ENCODE measurements at places on chromosomes 2 and 18.

- no peak for DNase-seq
Observed at GRCh38 chr2:193687195-193687594, 1492.5 kb upstream of the TMEFF2 start.

DNA sequence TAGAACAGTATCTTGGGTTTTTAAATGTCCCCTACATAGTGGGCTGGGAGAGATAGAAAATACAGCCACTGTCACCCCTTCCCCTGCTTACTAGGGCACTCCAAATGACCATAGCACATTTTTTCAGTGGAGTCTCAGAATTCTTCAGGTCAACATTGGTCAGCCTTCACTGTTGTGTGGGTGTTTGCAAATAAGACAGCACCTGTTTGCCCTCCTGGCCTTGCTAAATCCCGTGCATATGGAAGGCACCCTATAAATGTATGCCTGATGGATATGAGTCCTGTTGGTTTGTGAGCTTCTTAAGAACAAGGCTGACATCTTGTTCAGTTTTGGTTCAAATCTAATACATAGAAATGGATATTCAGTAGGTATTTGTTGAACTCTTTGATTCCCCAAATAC, 12.5 kb downstream of the ITGA6 start:
- DNase-seq: no peak

- DNase-seq: no peak
Observed at GRCh38 chr2:37809525-37809924, 115.6 kb upstream of the RMDN2 start.

GRCh38 chr2:85722519-85722918, 28.4 kb downstream of the GNLY start:
- no peak for DNase-seq

GRCh38 chr2:105919826-105920225, 175.1 kb downstream of the NCK2 start:
- peak; percentile 4 for DNase-seq

DNA sequence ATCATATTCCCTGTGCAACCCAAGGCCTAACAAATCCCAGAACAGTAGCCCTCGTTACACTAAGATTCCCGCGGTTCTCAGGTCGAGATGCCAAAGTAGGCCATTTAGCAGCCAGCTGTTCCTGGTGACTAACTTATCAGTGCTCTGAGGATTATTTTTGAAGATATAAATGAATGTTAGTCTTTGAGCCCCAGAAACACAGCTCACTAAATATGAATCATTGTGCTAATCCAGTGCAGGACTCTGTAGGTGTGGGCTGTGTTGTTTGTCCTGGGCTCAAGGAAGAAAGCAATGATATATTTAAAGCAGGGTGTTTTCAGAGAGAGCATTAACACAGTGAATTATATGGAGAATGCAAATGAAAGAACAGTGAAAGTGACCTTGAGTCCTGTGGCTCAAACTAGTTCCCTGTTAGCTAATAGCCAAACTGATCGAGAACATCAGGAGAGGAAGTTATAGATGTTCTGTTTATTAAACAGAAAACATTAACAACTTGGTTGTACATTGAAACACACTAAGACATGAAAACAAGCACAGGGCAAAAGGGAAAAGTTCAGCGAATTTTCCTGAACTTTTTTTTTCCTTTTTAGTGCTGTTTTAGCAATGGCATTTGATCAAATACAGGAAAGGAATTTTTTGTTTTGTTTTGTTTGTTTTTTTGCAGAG, 228.3 kb downstream of the RNF152 start:
- DNase-seq: no peak

GRCh38 chr2:190875891-190876290, 4.7 kb upstream of the GLS start:
- DNase-seq: no peak

GRCh38 chr18:9848170-9848879, 37.4 kb upstream of the TXNDC2 start:
- DNase-seq: no peak

- no peak for DNase-seq
Observed at GRCh38 chr2:170362871-170363631, 185.1 kb downstream of the MYO3B start.

GRCh38 chr2:157875641-157876065, 477 bp downstream of the ACVR1 start:
- no peak for DNase-seq

GRCh38 chr18:1246827-1247226, 342.2 kb downstream of the ADCYAP1 start:
- no peak for DNase-seq

DNA sequence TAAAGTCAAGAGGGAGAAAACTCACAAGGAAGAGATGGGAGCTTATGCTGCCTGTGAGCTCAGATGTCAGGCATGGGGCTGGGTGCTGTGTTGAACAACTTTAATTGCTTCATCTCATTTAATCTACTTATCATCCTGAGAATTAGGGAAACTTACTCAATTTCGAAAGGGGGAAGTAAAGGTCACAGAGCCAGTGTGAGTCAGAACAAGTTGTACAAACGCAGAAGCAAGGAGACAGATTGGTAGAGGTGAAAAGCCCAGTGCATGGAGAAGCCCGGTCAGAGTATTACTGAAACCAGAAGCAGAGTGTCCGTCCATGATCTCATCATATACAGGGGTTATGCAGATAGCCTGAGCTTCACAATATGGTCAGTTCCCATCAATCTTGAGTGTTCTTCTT, 281.1 kb upstream of the POU3F3 start:
- no peak for DNase-seq

GRCh38 chr2:133492719-133493380, 75.4 kb downstream of the NCKAP5 start:
- no peak for DNase-seq

GRCh38 chr2:67883316-67884087, 179.3 kb downstream of the C1D start:
- DNase-seq: no peak

GRCh38 chr2:154375579-154375931, 322.9 kb upstream of the KCNJ3 start:
- DNase-seq: peak; percentile 18

GRCh38 chr2:241114836-241115235, 12.7 kb upstream of the MTERF4 start:
- DNase-seq: no peak

DNA sequence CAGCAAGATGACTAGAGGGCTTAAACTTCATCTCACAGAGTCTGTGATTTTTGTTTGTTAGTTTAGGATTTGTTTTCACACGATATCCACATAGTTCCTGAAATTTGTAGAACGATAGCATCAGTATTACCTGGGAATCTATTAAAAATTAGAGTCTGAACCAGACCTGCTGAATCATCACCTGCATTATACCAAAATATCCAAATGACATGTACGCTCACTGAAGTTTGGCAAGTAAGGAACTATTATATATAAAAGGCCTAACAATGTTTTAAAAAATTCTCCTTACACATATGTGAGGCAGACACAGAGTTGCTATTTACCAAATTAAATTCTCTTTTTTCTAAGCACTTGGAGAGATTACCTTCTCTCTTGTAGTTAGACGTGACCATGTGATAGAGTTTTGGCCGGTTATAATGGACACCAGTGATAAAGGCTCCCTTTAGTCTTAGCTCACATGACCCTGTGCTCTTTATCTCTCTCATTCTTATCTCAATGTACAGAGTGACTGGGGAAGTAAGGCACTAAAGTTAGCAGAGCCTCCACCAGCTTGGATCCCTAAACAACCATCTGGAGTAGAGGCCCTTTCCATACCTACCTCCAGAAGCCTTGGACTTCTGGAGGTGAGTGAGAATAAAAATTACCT, 363.1 kb downstream of the DSC3 start:
- DNase-seq: no peak

DNA sequence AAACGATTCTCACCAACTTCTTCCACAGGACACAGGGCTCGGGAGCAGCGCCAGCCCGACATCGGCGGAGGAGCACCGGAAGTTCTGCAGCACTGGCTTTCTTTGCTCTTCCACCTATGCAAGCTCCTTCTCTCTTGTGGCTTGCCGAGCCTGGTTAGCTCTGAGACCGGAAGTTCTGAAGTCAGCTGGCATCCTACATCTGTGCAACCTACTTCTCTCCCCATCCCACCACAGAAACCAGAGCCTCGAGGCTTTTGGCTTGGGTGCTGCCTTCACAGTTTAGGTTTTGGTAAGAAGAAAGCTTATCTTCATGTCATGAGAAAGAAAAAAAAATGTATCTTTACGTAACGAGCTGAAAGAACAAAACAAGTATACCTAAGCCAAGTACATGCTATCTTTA, 111.7 kb downstream of the ANKRD44 start:
- DNase-seq: no peak

DNA sequence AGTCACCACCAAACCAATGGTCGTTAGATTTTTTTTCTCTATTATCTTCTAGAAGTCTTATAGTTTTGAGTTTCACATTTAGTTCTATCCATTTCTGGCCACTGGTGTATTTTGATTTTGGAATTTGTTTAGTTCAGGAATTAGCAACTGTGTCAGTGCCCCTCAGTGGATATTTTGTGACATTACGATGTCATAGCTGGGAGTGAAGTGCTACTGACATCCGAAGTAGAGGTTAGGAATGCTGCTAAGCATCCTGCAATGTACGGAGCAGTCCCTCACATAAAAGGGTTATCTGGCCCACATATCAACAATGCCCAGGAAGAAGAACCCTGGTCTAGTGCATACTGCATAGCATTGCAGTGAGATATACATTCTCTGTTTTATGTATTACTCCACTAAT, 157.4 kb upstream of the RGPD4 start:
- DNase-seq: no peak

DNA sequence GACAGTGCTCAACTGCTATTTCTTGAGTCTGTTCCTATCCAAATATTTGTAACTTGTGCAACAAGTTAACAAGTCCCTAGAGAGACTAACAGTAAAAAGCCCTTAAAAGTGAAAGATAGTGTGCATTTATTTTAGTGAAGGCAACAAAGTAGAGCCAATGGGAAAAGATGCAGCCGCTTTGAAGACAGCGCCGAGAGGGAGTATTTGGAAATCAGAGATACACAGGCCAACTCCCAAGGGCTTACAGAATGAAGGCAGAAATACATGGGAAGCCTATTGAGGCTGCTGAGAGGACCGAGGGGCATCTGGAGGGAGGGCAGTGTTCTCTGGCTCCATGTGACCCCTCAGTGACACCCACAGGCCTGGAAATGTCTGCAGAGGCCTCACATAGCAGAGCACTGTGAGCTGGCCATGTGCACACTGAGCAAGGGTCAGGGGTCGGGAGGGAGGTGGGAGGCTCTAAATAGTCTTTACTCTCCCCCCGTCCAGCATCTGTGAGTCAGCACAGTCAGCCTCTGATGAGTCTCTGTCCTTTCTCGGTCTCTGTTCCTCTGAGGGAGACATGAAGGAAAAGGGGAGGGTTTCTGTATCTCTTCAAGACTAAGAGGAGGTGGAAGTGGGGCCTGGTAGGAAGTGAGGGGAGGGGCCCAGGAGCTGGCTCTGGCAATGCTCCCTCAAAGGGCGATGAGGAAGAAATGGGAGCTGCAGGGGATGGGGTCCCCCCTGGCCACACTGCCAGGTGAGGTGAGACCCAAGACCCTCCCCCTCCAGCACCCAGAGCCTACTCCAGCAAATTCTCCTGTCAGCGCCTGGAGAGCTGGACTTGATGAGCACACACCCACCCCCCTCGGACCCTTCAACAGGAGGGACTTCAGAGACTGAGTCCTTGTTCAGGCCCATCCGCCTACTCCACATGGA, 133.6 kb downstream of the SP3 start:
- peak; percentile 52 for DNase-seq

DNA sequence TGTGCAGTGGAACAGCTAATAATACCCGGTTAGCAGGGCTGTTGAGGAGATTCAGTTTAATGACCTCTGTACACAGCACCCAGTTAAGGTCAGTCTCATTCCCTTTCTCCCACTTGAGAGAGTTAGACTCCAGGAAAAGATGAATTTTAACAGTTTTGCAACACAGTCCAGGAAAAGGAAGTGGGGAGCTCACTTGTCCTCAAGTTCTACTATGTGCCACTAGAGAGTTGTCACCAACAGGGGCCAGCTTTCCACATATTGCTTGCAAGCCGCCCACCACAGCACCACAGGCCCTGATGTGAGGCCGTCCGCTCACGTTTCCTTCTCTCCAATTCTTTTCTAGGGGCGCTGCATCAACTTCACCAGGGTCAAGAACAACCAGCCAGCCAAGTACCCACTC, 142.1 kb downstream of the GFPT1 start:
- DNase-seq: no peak

DNA sequence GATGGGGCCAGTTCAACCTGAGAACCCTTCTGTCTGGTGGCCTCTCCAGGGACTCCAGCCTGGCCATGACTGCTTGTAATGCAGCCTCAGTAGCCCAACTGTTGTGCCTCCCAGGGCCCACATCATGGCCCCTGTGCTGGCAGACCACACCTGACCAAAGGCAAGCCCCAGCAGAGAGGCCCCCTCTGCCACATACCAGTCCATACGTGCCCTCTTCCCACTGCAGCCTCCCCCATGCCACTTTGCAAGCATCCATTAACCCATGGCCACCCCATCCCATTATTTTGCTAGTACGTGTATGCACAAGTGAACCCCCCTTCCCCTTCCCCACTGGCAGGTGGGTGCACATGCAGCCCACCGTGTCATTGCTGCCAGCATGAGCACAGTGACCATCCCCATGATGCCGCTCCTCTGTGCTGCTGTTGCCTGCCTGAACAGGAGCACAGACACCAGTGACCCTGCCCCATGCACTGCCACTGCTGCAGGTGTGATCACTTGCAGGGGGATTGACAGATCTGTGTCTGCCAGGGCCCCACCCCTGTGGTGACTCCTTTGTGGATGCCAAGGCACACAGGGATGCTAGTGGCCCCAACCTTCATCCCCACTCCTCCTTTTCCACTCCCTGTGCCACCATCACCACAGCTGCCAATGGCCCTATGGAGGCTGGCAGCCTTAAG, 330.0 kb upstream of the DSEL start:
- no peak for DNase-seq

GRCh38 chr18:79250301-79250981, 145.3 kb upstream of the NFATC1 start:
- DNase-seq: no peak

DNA sequence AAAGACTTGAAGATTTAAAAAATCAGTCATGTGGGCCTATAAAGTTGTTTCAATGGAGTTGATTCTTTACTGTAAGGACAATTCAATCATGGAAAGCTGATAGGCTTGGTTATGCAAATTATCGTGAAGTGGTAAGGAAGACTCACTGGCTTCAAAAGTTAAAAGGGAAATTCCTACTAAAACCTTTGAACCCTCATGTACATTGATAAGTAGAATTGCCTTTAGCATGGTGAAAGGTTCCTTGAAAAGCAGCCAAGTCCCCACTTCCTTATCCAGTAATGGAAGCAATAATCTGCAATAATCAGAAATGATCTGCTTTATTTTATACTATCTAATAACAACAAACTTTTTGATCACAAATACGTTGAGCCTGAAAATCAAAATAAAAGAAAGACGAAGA, 14.4 kb upstream of the CCL20 start:
- no peak for DNase-seq

GRCh38 chr18:12851716-12852115, 32.3 kb downstream of the PTPN2 start:
- no peak for DNase-seq

- no peak for DNase-seq
Observed at GRCh38 chr2:189018631-189019030, 44.5 kb downstream of the COL3A1 start.

DNA sequence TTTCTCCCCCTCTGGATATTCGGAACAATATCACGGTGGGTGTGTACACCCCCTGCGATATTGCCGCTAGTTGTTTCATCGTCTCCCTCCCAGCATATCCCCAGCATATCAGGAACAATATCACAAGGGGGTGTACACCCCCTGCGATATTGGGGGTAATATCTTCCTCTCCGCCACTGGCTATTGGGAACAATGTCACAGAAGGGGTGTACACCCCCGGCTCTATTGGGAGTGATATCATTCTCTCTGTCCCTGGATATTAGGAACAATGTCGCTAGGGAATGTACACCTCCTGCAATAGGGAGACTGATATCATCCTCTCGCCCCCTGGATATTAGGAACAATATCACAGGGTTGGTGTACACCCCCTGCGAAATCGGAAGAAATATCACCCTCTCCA, 1932.0 kb downstream of the SUCLG1 start:
- no peak for DNase-seq
